H54 (cell line): ENCODE measurements at places on chromosomes 13 and 19.

DNA sequence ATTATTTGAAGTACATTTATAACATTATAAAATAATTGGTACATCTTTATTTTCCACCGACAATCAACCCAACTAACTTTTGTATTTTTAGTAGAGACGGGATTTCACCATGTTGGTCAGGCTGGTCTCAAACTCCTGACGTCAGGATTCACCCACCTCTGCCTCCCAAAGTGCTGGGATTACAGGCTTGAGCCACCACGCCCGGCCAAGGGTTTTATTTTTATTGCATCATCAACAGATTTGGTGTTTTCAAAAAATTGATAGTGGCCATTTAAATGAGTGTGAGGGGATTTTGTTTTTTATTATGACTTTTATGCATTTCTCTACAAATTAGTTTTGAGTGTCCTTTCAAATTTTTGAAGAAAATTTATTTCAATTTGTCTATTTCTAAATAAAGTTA is 10.6 kb downstream of the ZNF726 start:
- DNase-seq = no peak

DNA sequence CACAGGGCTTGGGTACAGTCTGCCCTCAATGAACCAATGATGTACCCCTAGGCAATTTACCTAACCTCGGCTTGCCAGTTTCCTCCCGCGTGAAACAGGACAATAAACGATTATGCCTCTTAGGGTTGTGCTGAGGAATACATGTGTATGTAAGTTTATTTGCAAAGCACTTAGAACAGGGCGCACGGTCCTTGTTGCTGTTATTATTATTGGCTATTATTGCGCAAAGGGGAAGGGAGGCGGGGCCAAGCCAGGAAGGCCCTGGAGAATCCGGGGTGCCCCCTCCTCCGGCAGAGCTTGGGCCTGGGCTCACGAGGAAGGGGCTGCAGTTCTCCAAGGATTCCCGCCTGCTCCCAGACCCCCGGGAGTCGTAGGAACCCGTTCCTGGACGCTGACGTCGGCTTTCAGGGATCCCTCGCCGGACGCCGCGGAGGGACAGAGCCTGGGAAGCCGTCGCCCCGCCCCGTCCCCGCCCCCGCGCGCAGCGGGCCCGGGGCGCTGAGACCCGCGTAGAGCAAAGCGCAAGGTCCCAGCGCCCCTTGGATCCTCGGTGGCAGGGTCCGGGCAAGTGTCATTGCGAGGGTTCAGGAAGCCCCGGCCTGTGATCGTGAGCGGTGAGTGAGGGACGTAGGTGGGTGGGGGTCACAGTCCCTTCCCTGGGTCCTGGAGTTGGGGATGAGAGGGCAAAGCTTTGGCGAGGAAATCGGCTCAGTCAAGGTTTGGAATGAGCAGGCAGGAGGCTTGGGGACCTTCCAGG is at the start of gene TMEM91:
TSS of gene TMEM91 (plus strand) at position 293 of the 757 bp plus-strand sequence. CDS start 1,777 bp downstream, outside the sequence.
- no peak for DNase-seq

DNA sequence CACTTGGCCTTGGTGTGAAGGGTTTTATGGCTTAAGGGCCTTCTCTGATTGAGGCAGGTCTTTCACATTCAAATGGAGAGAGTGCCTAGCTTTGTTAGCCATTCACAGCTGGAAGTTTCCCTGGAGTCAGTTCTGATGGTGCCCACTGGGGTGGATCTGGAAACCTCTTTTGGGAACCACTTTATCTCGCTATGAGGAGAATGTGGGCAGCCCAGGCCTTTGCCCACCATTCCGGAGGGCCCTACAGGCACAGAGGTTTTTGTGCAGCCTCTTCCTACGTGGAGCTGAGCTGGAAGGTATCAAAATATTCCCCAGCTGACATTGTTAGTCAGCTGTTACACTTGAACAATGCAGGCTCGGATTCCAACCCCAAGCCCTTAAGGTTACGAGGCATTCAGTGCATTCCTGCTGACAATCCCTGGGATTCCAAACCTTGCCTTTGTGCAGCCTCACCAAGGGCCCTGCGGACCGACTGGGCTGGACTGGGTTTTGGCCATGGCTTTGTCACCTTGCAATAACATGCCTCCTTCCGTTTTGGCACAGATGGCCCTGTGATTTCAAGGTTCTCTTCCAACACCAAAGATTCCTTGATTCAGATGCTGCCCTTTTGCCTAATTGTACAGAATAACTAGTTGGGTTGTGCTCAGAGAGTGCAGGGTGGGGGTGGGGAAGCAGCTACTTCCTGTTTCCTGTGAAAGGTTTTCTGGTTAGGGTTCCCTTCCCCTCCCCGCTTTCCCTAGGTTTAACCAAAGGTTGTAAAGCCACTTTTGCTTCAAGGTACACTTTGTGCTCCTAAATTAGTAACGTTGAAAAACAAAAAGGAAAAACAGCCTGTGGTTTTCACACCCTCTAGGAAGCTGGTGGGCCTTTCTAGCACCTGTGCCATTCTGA is 27.0 kb downstream of the SAE1 start:
- DNase-seq = peak; percentile 25

GRCh38 chr13:99548448-99548847 is 47.2 kb downstream of the TM9SF2 start:
- no peak for DNase-seq

GRCh38 chr19:48841047-48841446 is 4.8 kb upstream of the HSD17B14 start:
- DNase-seq = no peak

DNA sequence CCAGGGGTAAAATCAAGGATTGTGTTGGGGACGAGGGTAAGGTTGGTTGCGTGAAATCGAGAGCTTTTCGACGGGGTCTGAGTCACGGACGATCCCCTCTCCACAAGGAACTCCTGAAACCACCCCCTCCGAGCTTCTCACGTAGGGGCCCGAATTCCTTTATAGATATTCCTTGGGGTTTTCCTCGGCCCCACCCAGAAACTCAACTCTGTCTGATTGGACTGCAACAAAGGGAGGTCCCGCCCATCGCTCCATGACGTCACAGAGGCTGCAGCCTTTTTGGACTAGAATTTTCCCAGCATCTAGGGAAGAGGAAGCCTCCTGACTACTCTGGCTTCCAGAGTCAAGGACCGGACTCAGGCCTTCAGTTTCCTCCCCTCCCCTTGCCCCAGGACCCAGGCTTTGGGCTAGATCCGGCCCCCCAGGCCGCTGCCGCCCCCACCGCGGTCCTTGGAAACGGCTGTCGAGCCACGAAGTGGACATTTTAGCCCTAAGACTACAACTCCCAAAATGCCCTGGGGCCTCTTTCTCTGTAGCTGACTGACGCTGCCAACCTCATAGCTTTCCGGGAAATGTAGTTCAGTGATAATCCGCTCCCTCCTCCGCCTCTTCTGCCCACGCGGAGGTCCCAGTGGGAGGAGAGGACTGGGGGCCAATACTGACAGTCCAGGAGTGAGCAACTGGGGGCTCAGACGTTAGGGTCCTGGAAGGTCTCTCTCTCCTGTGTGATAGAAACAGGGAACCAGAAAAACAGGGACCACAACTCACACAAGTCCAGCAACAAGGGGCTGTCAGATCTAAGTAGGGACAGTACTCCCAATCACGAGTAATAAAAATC is at the start of gene IZUMO1:
TSS of gene IZUMO1 (minus strand) at position 172 of the 838 bp plus-strand sequence. CDS start 1,050 bp downstream, outside the sequence.
- DNase-seq = peak; percentile 87

DNA sequence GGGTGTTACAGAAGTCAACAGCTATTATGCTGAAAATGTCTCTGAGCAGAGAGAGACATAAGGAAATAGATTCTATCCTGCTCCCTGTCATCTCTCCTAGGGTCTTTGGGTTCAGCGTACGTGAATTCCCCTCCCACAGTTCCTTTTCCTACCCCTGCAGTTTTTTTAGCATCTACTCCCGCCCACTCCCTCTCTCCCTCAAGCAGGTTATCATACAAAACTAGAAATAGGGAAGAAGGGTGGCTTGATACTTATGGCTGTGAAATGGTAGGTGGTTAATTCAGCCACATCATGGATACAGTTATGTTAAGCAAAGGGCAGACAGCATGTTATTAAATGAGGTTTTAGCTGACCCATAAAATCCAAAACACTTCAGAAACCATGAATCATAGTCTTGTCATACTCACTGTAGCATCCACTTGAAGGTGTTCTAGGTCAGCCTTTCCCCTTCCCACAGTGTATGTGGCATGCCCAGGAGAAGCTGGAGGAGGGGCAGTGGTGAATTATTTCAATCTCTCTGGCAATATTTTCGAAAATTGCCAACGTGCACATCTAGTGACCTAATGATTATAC is 236.8 kb upstream of the SERP2 start:
- DNase-seq = no peak

DNA sequence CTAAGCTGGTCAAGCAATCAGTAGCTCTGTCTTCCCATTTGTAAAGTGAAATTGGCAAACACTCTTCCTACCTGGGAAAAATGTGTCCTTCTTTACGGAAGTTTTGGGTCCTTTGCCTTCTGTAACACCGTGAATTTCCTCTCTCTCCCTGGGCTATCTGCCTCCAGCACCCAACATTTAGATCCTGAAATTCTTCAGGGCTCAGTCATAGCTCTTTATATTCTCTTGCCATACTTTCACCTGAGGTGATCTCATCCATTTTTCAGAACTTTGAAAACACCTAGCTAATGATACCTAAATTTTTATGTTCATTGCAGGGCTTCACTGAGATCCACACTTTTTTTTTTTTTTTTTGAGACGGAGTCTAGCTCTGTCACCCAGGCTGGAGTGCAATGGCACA is 1042.2 kb downstream of the DIAPH3 start:
- no peak for DNase-seq

GRCh38 chr13:76883236-76883635 is 3.0 kb downstream of the KCTD12 start:
- DNase-seq = no peak

- DNase-seq = no peak
Observed at GRCh38 chr13:49183672-49184325, 36.3 kb upstream of the MLNR start.
